ENCODE measurements at places on chromosomes 16 and 17.

GRCh38 chr17:4944554-4945175, 3.7 kb downstream of the PFN1 start:
- no peak for DNase-seq

- DNase-seq = no peak
These were observed 25.9 kb downstream of the AP2B1 start for GRCh38 chr17:35612924-35613521.

GRCh38 chr16:86585821-86586611, 7.7 kb downstream of the FOXL1 start:
- DNase-seq = no peak

- peak; percentile 4 for DNase-seq
These were observed 219.9 kb downstream of the ENGASE start for GRCh38 chr17:79294459-79295071.

DNA sequence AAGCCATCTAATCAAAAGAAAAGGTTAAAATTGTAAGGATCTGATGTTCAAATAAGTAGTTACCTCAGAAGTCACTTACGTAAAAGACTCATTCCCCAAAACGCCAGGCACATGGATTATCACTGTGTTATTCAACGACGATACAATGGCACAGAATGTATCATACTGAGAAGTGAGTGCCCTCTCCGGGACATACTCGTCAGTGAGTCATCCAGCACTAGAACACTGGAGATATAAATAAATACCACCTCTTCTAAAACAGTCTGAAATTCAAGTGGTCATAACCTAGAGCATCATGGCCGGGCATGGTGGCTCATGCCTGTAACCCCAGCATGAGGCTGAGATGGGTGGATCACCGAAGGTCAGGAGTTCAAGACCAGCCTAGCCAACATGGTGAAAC, 24.9 kb downstream of the USP31 start:
- no peak for DNase-seq

- no peak for DNase-seq
These were observed 72.3 kb upstream of the NACA2 start for GRCh38 chr17:61663310-61663709.

- no peak for DNase-seq
These were observed 445.3 kb upstream of the MAF start for GRCh38 chr16:80045861-80046260.

DNA sequence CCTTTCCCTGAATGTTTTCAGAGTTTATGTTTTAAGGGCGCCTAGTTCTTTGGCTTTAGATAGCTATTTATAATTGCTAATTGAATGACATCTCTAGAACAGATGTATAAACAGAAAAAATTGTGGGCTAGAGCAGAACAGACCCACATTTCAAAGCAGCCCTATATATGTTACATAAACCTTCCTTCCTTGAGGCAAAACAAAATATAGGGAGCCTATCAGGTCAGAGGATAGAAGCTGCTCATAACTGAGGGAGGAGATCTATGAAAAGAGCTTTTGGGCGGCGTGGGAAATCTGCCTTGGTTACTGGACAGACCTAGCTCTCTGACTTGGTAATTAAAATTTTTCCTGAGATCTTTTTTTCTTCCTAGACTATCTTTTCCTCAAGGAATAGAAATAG, 68.4 kb downstream of the SPAG9 start:
- DNase-seq = no peak

- no peak for DNase-seq
These were observed 52.7 kb upstream of the LHX1 start for GRCh38 chr17:36884495-36885152.

GRCh38 chr17:79841369-79842135, 2.3 kb upstream of the CBX4 start:
- no peak for DNase-seq

- no peak for DNase-seq
These were observed 176.8 kb upstream of the ASIC2 start for GRCh38 chr17:33469911-33470310.

- no peak for DNase-seq
These were observed 20.5 kb upstream of the FAAP100 start for GRCh38 chr17:81572563-81573168.

DNA sequence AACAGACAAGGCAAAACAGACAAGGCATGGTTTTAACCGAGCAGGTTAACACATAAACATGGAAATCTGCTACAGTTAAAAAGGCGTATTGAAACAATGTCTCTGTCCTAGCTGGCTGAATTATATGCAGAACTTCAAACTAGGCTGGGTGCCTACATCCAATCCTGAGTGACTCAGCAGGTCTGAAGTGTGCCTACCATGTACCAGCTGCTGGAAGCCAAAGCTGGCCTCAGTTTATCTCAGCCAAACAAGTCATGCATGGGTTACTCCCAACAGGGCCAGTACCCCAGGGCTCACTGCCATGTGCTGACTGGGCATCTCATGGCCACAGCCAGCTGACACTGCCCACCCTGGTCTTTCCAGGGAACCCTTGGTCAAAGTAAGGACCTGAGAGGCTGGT, 4.0 kb downstream of the C1QBP start:
- DNase-seq = no peak

GRCh38 chr17:12756786-12757185, 32.5 kb upstream of the ARHGAP44 start:
- DNase-seq = no peak

DNA sequence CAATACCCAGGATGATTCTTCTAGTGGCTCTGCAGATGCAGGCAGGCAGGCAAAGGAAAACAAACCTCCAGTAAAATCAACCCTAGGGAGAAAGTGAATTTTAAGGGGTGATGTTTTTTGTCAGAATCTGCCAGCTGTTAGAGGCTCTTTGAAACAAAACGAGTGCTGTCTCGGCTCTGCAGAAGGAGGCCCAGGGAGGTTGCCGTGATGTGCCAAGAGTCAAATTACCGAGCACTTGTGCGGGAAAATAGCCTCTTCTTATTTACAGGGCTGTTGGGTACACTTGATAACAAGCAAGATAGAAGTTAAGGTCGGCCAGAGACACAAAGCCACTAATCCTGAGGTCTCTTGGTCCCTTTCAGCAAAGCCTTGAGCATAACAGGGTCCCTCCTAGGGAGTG, 68.9 kb upstream of the EEF2KMT start:
- no peak for DNase-seq

GRCh38 chr17:48970865-48971687, 2.7 kb upstream of the GIP start:
- DNase-seq = no peak

DNA sequence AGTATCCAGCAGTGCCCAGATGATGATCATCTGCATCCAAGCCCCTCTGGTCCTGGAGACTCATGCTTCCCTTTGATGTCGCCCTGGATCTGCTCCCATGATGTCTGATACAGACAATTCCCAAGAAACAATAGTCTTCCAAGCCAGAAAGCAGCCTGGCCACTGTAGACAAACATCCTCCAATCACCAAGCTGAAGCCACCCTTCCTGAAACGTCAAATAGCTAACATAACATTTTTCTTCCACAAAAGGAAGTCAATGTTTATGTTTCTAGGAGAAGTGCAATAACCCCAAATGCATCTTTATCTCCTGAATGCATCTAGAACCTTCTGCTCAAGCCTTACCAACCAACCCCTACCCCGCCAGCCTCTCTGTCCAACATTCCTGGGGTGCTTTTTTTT, 1.2 kb upstream of the DPEP2 start:
- DNase-seq = no peak

DNA sequence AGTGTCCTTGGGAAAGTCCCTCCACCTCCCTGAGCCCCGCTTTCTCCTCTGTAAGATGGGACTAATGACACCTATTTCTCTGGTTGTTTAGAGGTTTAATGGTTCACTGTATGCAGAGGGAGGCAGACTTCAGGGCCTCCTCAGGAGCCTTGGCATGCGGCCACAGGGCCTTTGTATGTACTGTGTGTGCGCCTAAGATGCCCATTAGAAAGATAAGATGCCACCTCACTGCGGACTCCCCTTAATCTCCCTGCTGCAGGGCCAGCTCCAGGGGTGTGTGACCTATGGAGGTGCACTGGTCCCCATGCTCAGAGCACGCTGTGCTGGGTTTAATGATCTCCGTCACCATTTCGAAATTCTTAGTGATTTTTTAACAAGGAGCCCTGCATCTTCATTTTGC, 59.3 kb downstream of the TMEM235 start:
- DNase-seq = no peak

DNA sequence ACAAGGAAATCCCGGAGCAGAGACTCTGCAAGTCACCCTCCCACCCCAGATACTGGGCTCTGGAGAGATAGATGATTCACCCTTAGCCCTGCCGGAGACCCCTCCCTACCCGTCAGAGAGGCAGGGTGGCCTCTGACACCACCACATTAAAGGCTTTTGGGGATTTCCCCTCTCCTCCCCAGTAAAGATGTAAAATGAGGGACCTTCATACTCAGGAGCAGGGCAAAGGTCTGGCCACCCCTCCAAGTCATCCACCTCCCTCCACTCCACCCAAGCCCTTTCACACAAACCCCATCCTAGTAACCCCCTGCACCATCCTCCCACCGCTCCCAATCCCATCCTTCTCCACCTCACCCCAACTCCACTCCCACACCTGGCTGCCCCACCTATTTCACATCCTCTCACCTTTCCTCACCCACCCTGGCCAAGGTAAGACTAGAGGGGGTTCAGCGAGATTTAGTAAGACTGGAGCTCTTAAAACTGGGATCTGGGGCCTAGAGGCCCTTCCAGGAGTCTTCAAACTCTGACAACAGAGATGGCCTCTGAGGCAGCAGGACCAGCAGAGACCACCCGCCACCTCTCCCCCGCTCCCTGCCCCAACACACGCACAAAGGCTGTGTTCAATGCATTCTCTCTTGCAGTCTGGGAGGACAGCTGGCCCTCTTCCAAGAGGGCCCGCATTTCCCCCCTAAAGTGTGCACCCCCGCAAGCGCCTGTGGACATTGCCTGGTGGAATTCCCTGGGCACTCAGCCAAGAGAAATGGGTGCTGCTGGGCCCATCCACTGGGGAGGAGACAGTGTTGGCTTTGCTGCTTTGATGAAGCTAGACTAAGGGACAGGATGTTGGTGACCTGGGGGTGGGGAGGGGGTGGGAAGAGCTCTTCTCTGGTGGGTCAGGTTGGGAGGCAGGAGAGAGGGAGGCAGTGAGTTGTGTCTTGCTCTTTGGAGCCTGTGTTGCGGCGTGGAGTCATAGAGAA, 1.1 kb downstream of the ABAT start:
- peak; percentile 40 for DNase-seq

DNA sequence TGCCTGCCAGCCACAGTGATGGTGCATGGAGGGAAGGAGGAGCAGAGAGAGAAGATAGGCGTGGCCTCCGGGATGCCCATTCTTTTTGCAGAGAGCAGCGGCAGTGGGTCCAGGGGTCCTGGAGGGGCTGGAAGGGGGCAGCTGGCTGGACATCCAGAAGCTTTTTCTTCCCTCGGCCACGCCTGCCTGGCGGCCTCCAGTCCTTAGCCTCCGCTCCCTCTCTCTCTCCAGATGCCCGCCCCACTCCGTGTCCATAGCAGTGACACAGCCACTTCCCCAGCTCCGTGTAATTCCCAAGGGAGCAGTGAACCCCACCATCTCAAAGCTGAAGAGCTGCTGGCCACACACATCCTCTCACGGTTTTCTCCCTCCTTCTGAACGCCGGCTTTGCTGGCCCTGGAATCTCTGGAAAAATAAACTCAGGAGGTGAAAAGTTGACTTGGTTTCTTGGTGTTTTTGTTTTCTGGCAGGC, 26.3 kb upstream of the CDC42EP4 start:
- DNase-seq = no peak

- DNase-seq = no peak
These were observed 71.4 kb downstream of the ABR start for GRCh38 chr17:1108478-1108764.

GRCh38 chr17:36468903-36469635, 17.4 kb upstream of the ZNHIT3 start:
- no peak for DNase-seq

GRCh38 chr17:80783486-80783885, 208.2 kb upstream of the CHMP6 start:
- no peak for DNase-seq

DNA sequence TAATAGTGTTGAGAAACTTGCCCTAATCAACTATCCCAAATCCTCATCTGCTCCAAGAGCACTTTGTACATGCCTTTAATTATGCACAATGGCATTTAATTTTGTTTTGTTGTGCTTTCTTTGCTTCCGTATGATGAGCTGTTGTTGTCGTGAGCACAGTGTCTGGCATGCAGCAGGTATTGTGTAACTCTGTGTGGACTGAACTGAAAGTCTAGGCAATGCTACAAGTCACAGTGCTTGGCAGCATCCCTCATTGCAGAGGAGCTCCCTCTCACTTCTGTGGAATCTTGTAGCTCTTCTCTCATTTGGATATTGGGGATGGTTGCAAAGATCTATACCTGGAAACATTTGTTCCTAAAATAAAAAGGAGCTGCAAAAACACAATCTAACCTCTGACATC, 502.2 kb upstream of the CA10 start:
- DNase-seq = no peak

DNA sequence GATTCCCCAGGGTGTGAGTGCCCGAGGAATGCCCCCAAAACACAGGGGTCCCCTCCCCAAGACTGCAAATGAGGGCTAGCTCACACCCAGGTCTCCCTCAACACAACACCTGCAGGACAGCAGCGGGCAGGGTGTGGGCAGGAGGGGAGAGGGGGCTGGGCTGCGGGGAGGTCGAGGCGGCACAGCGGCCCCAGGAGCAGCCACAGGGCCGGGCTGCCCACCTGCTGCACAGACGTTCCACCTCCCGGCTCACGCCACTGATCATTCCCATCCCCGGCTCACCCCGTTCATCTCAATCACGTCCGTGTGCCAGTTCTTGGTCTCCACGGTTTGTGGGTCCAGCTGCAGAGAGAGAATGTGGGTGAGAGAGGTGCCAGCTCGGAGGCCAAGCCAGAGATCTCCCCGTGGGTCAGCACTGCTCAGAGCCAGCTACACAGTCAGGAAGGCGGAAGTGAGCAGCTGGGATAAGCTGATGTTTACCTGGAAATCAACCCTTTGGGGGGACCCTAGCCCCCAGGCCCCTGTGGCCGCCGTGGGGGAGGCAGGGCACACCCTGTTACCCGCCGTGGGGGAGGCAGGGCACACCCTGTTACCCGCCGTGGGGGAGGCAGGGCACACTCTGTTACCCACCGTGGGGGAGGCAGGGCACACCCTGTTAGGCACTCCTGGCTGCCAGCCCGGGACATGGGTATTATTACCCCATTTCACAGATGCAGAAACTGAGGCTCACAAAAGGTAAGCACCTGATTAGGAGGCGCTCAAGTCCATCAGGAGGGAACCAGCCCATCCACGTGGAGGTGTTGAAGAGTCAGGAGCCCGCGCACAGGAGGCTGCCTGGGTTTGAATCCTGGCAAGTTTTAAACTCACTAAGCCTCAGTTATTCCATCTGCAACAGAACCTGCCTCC, 16.1 kb downstream of the TIMM22 start:
- DNase-seq = no peak
